ENCODE measurements at places on chromosomes 5 and 9.

DNA sequence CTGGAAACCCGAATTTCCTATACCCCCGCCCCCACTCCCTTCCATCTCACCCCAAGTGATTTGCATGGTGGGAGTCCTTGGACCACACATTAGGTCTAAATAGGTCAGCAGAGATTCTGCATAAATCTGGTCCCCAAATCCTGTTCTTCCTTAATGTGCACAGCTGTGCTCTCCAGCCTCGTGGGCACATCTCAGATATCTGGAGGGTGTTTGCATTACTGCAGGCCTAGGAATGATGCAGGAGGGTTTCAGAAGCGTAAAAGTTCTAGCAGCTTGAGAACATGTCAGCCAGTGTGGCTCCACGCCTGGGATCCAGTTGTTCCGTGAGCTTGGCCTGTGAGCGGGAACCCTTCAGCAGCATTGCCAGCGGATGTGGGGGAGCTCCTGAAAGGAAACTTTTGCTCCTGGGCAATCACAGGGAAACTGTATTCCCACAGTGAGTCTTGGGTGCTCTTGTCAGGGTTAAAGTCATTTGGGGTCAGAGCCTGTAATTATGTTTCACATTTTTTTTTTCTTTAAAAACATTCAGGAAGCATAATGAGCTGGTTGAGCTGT, 12.9 kb downstream of the ARHGAP26 start:
- DNase-seq: no peak

GRCh38 chr5:67004730-67005350, 191.8 kb downstream of the CD180 start:
- DNase-seq: no peak

- DNase-seq: no peak
Measured at GRCh38 chr9:113219186-113219936, 1.7 kb downstream of the FKBP15 start.

GRCh38 chr9:133740911-133741310, 2.8 kb upstream of the SARDH start:
- no peak for DNase-seq

- DNase-seq: no peak
Measured at GRCh38 chr5:148445578-148445977, 61.8 kb downstream of the FBXO38 start.

Measured in HCT116 (cell line).